ENCODE measurements at places on chromosomes 7 and 10. TPM values are rescaled to one million over a fixed set of nuclear protein-coding genes. Genes with fewer than 3 reads are reported as not detected.

- H3K36me3 ChIP-seq: no peaks in the 10 kb centered on the region
- no peak for DNase-seq
- H3K27me3 ChIP-seq: no peaks in the 10 kb centered on the region
- peaks cover 17% of the 10 kb centered on the region for H3K4me1 ChIP-seq
- H3K27ac ChIP-seq: peak overlapping the region; percentile 51
Observed at GRCh38 chr10:24920907-24921881, 31.2 kb downstream of the PRTFDC1 start.

- H3K4me3 ChIP-seq: no peak overlapping the region
- H3K27me3 ChIP-seq: peaks cover 18% of the 10 kb centered on the region
- H3K36me3 ChIP-seq: no peaks in the 10 kb centered on the region
- DNase-seq: no peak
- peak overlapping the region; percentile 38 for H3K27ac ChIP-seq
- H3K4me1 ChIP-seq: peaks cover 21% of the 10 kb centered on the region
Observed at GRCh38 chr7:5598261-5598761, 174.7 kb upstream of the TNRC18 start.

- H3K4me3 ChIP-seq: no peak overlapping the region
- no peaks in the 10 kb centered on the region for H3K36me3 ChIP-seq
- no peak for DNase-seq
- H3K4me1 ChIP-seq: no peaks in the 10 kb centered on the region
- H3K27me3 ChIP-seq: no peaks in the 10 kb centered on the region
Observed at GRCh38 chr7:47776335-47776734, 171.9 kb downstream of the PKD1L1 start.

DNA sequence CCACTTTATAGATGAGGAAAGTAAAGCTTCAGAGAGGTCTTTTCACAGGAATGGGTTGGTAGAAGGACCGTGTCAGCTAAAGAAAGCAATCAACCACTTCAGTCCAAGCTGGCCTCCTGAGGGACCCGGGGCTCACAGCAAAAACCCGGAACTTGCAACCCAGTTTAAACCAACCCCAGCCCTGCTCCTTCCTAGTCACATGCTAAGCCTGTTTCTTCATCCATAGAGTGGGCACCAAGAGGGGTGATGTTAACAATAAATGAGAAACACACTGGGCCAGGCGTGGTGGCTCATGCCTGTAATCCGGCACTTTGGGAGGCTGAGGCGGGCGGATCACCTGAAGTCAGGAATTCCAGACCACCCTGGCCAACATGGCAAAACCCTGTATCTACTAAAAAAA is 12.1 kb upstream of the NPFFR1 start:
- no peak overlapping the region for H3K4me3 ChIP-seq
- no peaks in the 10 kb centered on the region for H3K36me3 ChIP-seq
- no peak for DNase-seq
- H3K4me1 ChIP-seq: no peaks in the 10 kb centered on the region
- no peak overlapping the region for H3K27ac ChIP-seq

GRCh38 chr10:123527151-123527550 is 139.0 kb upstream of the GPR26 start:
- no peak for DNase-seq
- no peak overlapping the region for H3K27ac ChIP-seq
- H3K36me3 ChIP-seq: no peaks in the 10 kb centered on the region
- no peaks in the 10 kb centered on the region for H3K27me3 ChIP-seq

- no peaks in the 10 kb centered on the region for H3K4me1 ChIP-seq
- no peaks in the 10 kb centered on the region for H3K36me3 ChIP-seq
- no peaks in the 10 kb centered on the region for H3K27me3 ChIP-seq
- no peak for DNase-seq
- no peak overlapping the region for H3K4me3 ChIP-seq
Observed at GRCh38 chr7:35019801-35020200, 17.5 kb downstream of the DPY19L1 start.

GRCh38 chr7:28626624-28627262 is 214.4 kb downstream of the CREB5 start:
- no peak overlapping the region for H3K27ac ChIP-seq
- no peak for DNase-seq
- H3K27me3 ChIP-seq: no peaks in the 10 kb centered on the region
- no peak overlapping the region for H3K4me3 ChIP-seq
- H3K4me1 ChIP-seq: no peaks in the 10 kb centered on the region

GRCh38 chr7:111108000-111108399 is 17.1 kb downstream of the LRRN3 start:
- DNase-seq: no peak
- no peak overlapping the region for H3K27ac ChIP-seq
- H3K36me3 ChIP-seq: no peaks in the 10 kb centered on the region
- no peaks in the 10 kb centered on the region for H3K4me1 ChIP-seq

DNA sequence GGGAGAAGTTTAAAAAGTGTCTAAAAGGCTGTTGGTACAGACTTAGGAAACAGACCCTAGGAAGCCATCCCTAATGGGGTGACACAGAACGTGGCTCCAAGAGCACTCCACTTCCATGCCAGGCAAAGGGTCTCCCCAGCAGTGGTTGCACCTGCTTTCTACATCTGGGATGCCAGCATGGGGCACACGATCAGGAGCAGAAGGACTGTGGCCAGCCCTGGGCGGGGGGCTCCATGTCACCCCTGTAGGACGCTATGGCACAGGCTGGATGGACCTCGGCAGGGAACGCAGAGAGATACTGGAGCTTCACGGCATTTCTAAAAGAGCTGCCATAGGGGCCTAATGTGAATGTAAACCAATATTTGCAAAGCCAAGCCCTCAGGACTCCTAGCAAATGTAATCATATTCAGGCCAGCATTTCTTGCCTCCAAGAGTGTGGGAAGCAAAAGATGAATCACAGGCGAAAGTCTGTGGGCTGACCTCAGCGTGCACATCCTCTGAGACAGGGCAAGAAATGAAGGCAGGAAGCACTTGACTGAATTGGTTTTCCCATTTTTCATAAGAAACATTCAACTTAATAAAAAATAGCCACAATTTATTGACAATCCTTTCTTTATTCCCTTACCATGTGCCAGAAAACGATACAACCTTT is 93.9 kb downstream of the ATXN7L1 start:
- H3K36me3 ChIP-seq: no peaks in the 10 kb centered on the region
- H3K27me3 ChIP-seq: no peaks in the 10 kb centered on the region
- no peak for DNase-seq
- no peak overlapping the region for H3K4me3 ChIP-seq

DNA sequence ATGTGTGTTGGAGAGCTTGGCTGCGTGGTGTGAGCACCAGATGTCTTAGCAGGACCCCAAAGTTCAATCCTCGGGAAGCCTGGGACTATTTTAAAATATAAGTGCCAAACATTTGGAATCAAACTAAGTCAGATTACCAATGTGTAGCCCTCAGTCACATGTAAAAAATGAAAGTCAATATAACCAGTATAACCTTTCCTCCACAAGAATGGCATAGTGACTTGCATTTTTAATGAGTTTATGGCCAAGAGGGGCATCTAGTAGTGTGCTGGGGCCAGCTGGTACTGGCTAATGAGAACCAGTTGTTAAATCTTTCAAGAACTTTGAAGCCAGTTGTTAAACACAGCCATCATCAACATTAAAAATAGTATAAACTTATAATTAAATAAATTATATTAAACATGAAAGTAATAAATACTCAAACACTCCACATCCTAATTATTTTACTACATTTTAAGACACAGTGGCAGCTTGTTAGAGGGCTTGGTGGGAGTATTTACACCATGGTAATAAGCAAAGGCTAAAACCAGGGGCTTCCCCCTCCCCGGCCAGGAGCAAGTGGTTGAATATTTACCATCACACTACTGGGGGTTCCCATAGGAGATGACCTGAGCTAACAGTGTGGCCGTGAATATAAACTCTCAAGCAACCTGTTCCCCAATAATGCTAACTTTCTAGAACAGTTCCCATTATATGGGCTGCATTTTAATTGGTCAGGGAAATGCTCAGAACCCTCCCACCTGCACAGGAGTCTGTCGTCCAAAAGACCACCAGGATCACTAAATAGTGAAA is 7.9 kb upstream of the FAM170B start:
- no peak for DNase-seq
- no peak overlapping the region for H3K4me3 ChIP-seq
- H3K36me3 ChIP-seq: no peaks in the 10 kb centered on the region

DNA sequence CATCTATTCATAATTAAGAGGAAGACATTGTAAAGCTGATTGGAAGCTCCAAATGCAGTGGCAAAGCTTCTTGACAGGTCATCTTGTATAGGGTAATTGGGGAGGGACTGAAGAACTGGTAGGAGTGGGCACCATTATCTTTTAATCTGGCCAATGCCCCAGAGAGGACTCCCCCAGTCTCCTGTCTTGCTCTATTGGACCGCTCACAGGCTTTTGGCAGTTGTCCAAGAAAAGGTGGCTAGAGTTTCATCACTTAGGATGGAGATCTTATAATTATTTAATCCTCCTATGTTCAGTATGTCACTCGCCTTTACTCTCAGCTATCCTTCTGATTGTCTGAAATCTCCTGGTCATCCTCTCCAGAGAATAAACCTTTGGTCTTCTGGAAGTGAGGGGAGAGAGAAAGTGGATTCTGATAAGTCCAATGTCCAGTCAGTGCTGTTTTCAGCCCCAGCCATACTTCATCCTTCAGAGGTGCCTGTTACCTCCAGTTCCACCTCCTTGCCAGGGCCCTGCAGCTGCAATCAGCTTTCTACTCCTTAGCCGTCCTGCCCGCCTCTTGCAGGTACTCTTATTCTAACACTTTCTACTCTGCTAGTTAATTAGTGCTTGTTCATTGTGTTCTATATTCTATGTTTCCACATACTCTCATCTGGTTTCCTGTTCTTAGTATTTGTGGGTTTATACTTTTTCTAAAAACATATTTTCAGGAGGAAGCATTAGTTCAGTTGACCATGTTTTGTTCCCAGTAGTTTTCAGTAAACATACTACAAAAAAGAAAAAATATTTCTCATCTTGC is 241.6 kb downstream of the NSUN6 start:
- H3K27ac ChIP-seq: no peak overlapping the region
- no peak overlapping the region for H3K4me3 ChIP-seq
- H3K4me1 ChIP-seq: no peaks in the 10 kb centered on the region
- H3K27me3 ChIP-seq: no peaks in the 10 kb centered on the region

DNA sequence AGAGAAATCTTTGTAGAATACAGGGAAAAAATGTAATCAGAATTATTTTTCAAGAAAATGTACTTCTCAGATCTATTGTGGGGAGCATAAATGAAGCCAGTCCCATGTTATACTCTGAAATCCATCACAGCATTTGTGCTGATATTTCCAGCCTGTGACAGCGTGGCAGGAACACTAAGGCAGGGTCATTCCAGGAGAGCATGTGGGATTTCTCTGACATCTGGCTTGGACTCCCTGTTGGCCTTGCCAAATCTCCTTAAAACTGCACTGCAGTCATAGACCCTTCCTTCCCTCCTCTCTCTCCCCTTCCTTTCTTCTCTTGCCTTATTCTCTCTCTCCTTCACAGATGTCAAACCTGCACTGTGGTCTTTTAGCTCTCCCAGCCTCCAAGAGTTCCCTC is 6.5 kb upstream of the TSPAN13 start:
- no peak for DNase-seq
- H3K27me3 ChIP-seq: no peaks in the 10 kb centered on the region
- H3K4me3 ChIP-seq: no peak overlapping the region
- H3K4me1 ChIP-seq: no peaks in the 10 kb centered on the region

DNA sequence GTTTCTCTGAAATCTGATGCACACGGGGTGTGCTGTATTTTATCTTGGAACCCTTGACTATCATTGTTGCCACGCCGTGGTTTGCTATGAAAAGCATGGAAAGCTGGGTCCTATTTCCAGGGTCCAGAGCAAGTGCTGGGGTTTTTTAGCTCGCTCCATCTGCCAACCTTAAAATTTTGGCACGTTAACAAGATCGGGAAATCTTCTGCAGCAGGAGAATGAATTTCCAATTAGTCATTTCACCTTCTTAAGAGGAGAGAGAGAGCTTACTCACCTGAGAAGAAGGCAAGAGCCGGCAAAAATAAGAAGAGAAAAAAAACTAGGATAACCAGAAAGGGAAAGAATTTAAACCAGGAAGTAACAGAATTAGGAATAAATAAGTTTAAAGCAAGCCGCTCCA is 223.6 kb upstream of the CELF2 start:
- no peak overlapping the region for H3K4me3 ChIP-seq
- no peaks in the 10 kb centered on the region for H3K36me3 ChIP-seq
- DNase-seq: no peak
- no peaks in the 10 kb centered on the region for H3K27me3 ChIP-seq

DNA sequence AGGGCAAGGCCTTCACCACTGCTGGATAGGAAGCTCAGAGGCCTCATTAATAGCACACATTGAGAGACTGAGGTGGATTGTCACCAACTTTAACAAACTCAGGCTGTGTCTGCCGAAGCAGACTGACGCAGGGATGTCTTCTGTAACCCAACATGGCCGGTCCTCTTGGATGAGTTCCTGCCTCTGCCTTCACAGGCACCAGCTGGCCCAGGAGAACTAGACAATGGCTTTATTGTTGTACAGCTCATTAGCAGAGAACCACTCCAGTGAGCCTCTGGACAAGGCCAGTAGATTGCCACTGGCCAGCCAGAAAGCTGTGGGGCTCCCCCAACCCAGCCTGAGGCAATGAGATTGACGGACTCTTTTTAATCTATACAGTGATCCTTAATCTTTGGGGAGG is 9.4 kb downstream of the NODAL start:
- peaks cover 28% of the 10 kb centered on the region for H3K4me1 ChIP-seq
- no peaks in the 10 kb centered on the region for H3K36me3 ChIP-seq

DNA sequence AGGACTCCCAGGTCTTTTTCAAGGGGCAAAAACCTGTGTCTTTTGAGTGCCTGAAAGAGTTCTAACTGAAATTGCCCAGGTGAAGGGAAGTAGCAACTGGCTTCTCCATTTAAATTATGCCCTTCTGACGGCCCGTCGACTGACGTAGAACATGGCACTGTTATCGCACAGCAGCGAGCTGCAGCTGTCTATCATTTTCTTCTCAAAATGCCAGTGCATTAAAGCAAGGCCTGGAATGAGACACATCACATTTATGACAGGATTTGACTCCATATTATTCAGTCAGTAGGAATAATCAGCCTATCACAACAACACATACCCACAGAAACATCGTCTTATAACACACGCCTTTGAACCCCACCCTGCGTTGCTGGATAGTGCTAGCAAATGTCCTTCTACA is 69.7 kb downstream of the CELF2 start:
- H3K27ac ChIP-seq: no peak overlapping the region
- peaks cover 11% of the 10 kb centered on the region for H3K4me1 ChIP-seq
- no peaks in the 10 kb centered on the region for H3K27me3 ChIP-seq
- H3K36me3 ChIP-seq: no peaks in the 10 kb centered on the region
- no peak overlapping the region for H3K4me3 ChIP-seq
- DNase-seq: no peak

GRCh38 chr10:115654961-115655360 is 561.8 kb downstream of the ATRNL1 start:
- H3K27me3 ChIP-seq: no peaks in the 10 kb centered on the region
- no peak overlapping the region for H3K4me3 ChIP-seq
- no peak for DNase-seq
- no peak overlapping the region for H3K27ac ChIP-seq
- H3K4me1 ChIP-seq: no peaks in the 10 kb centered on the region

FOXI2 gene
- polyA plus RNA-seq: not detected

TEX47 gene
- not detected for polyA plus RNA-seq

NACAD gene
- polyA plus RNA-seq: 0.31 TPM

IFIT1 gene
- polyA plus RNA-seq: 4.1 TPM

JAKMIP3 gene
- not detected for polyA plus RNA-seq

DUSP5 gene
- 3.0 TPM for polyA plus RNA-seq

ANKRD1 gene
- not detected for polyA plus RNA-seq

OR2A12 gene
- not detected for polyA plus RNA-seq

GIMAP8 gene
- polyA plus RNA-seq: 30.1 TPM

KCND2 gene
- polyA plus RNA-seq: not detected

CRYGN gene
- 0.41 TPM for polyA plus RNA-seq

MPLKIP gene
- 60.8 TPM for polyA plus RNA-seq

CCDC186 gene
- 24.9 TPM for polyA plus RNA-seq

KIAA1549 gene
- polyA plus RNA-seq: not detected
